ENCODE measurements at places on chromosomes 4 and X.

DNA sequence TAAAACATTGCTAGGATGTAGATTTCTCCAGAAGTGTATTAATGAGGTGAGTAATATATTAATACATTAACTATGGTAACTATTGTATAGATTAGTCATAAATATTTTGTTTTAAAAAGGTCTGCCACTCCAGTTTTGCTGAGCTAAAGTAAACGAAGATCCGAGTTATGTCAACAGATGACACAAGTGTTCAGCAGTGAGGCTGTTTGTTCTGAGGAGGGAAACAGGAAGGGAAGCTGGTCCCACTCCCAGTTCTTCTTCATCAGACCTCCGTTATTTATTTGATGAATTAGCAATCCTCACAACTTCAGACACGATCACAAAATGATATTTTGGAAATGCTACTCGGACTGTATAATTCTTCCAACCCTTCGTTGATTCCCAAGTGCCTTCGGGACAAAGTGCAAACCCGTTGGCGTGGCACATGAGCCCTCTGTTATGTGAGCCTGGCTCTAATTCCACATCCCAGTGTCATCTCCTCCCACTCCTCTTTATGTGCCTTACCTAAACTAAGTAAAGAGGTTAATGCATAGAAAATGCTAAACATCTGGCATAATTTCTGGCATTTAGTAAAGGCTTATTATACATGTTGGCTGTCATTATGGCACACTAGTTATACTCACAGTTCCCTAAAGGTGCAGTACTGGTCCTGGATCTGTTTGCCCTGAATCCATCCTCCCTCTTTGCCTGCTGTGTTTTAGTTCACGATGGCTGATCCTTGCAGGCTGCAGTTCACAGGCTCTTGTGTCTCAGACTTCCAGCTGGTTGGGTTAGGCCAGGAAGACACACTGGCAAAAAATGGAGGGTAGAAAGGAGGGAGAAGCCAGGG, 190.6 kb upstream of the LNX1 start:
- no peak for DNase-seq

GRCh38 chr4:11005300-11005699, 320.7 kb upstream of the CLNK start:
- no peak for DNase-seq

- no peak for DNase-seq
Measured at GRCh38 chrX:54193085-54193821, 10.2 kb upstream of the FAM120C start.

DNA sequence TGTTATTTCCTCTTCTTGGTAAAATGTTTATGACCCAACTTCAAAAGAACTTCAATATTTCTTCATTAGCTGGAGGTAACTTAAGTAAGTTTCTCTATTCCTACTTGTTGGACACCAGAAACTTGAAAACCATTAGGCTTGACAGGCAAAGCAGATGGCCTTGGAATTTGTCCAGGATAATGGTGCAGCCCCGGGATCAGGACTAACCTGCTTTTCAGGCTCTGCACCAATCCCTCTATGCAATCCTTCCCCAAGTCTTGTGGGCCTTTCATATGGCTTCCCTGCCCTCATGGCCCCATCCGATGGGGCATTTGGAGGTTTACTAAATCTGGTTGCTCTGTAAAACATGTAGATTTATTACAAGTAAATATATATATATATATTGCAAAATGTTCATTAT, 68.5 kb downstream of the SPINK2 start:
- DNase-seq = peak; percentile 45

DNA sequence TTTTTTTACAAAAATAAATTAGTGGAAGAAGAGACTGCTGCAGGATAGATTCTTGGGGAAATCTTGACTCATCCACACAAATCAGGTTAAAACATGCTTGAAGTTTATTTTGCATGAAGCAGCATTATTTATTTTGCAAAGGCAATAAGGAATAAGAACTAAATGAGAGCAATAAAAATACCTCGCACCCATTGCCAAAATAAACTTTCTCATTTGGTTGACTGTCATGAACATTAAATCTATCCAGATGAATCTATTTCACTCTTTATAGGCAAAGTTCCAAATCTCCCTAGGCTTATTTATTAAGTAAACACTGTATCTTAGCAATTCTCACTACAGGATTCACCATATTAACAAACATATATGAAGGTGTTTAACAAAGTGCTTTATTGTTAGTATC, 58.9 kb downstream of the HOPX start:
- no peak for DNase-seq

GRCh38 chrX:18558799-18559198, 113.1 kb downstream of the RS1 start:
- no peak for DNase-seq

GRCh38 chr4:188423039-188423438, 283.8 kb downstream of the TRIML1 start:
- peak; percentile 3 for DNase-seq

DNA sequence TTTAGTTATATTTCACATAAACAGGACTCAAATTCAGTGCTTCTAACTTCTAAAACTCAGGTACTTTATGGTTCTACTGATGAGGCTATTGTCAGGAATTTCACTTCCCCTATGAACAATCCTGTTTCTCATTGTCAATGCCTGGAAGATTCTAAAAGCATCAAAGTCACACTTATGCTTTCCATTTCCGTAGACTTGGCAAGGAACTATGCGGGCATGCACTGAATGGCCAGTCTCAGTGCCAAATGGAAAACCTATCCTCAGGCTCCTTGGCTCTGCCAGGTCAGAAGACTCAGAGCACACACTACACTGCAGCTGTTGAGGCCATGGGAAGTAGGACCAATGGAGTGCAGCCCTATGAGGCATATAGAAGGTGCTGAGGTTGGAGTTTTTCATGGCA, 97.0 kb upstream of the PTPN13 start:
- DNase-seq = no peak

GRCh38 chr4:87266986-87267385, 46.6 kb upstream of the KLHL8 start:
- no peak for DNase-seq
